ENCODE measurements at places on chromosomes 3 and 15.
A peak's percentile ranks its signal among the peaks of the same experiment; 100 is the strongest.

- no peak for DNase-seq
These were observed 111.2 kb downstream of the EOMES start for GRCh38 chr3:27610800-27611525.

- DNase-seq: no peak
These were observed 12.2 kb downstream of the LRRK1 start for GRCh38 chr15:100931143-100931890.

- DNase-seq: no peak
These were observed 62.4 kb upstream of the PYDC2 start for GRCh38 chr3:191398607-191399006.

DNA sequence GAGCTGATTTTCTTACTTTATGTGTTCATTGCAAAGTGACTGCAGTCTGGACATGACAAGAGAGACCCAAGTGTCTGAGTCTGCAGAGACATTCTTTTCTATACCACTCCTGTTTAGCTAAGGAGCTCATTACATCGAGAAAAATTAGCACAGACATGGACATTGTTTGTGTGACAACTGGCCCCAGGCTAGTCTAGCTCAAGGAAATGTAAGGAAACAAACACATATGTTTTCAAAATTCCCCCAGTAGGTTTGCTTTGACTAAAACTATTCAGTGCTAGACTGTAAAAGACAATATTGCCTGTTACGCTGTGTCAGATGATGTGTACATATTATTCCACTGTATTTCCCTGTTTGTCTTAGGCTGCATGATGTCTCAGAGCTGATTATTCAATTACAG is 40.9 kb downstream of the TPRG1 start:
- DNase-seq: no peak

DNA sequence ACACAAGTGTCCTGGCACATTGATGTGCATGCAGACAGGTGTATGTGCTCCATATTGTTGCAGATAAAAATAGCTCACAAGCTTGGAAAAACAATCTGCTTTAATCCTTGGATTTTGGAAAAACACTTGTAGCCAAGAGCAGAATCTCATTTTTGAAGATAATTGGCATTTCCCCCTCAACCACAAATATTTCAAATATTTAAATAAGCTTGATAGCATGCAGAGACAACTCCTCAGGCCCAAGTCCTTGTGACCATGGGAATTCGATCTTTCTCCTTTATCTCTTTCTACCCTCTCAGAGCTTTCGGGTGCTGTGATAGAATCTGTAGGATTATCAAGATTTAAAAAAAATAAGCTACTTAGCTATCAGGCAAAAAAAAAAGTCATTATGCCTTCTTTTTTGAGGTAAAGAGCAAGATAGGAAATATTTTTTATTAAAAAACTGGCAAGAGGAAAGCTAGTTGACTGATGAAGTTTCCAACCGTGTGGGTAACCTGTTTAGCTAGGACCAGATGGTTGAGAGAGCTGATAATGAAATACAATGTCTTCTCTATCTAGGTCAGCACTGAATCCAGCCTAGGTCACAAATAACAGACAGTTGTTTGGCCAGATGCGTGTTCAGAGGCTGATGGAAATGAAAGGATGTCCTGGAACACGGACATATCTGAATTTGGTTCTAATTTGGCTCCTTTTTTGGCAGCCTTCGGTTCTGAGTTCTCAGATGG is 54.9 kb upstream of the SNRK start:
- peak; percentile 44 for DNase-seq

- DNase-seq: peak; percentile 22
These were observed 20.7 kb upstream of the GSK3B start for GRCh38 chr3:120114981-120115380.

- DNase-seq: peak; percentile 73
These were observed 43.4 kb upstream of the CLRN1 start for GRCh38 chr3:151015767-151016477.

GRCh38 chr15:66845266-66845785 is 143.3 kb downstream of the SMAD6 start:
- DNase-seq: no peak

- DNase-seq: no peak
These were observed 111.7 kb upstream of the OSTN start for GRCh38 chr3:191087391-191087790.

DNA sequence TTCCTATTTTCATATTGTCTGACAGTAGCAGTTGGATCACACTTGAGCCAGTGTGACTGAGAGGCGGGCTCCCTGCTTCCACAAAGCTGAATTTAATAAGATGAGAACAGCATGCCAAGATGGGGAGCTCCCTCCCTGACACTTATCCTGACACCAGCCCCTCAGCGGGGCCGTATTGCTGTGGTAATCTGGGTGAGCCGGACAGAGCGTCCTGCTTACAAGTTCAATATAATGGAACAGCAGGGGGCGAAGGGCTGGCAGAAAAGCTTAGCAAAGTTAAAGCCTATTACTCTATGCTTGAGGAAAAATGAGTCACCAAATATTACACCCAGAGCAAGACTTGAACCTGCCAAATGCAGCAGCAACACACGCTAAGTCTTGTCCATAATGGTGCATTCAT is 163.8 kb upstream of the CMC1 start:
- peak; percentile 3 for DNase-seq

DNA sequence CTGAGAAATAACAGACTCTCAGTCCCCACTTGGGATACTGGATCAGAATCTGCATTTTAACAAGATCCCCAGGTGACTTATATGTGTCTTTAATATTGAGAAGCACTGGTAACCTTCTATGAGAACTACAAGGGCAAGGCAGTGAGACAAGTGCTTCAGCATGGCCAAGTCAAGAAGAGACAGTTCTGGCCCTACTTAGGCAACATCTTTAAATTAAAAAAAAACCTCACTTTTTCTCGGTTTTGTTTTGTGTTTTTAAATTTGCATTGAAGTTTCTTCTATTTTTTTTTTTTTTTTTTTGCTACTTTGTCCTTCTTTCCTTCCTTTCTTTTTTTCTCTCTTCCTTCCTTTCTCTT is 42.5 kb upstream of the SPTSSB start:
- no peak for DNase-seq

- no peak for DNase-seq
These were observed 453 bp downstream of the ZDHHC23 start for GRCh38 chr3:113948015-113948917.

DNA sequence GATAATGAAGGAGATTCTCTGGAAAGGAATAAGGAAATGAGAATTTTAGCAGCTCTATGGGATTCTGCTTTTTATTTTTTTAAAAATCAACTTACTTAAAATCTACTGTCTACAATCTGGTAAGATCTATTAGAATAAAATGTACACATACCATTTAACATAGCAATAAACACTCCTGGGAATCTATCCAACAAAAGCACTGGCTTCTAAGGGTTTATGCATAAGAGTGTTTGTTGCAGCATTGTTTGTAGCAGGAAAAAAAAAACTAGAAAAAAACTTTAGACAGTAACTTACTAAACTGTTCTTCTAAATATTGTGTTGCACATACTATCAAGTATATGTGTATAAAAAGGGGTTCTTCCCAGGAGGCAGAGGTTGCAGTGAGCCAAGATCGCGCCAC is 15.7 kb upstream of the RBP1 start:
- peak; percentile 65 for DNase-seq

DNA sequence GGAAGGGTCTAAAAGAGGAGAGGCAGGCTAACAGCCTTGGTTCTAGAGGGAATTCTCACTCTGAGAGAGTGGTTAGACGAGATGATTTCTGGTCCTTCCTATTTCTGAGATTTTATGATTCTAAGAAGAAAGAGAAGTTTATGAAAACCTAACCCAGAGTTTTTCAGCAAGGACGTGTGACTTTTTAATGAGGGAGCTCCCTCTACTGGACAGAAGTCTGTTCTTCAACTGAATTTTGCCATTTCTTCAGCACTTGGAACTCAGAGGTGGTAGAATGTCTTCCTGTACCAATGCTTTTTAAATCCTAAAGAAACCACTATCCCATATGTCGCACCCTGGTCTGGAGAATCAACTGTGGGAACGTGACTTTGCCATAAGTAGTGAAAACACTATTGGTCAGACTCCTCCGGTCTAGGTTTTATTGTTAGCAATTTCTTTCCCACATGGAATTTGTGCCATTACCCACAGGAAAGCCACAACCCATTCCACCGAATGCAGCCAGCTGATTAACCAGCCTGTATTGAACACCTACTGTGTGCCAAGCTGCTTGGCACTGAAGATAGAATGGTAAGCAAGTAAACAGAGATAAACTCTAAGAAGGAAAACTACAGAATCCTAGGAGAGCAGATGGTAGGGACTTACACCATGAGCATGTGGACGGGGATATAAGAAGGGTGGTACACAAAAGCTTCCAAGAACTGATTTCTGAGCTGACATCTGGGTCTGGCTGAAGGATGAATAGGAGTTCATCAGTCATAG is 199.5 kb upstream of the LMCD1 start:
- peak; percentile 58 for DNase-seq

GRCh38 chr3:43017004-43017403 is 37.9 kb downstream of the GASK1A start:
- no peak for DNase-seq

GRCh38 chr3:153746211-153746610 is 375.0 kb upstream of the ARHGEF26 start:
- no peak for DNase-seq

GRCh38 chr3:6220447-6220846 is 640.5 kb upstream of the GRM7 start:
- no peak for DNase-seq

DNA sequence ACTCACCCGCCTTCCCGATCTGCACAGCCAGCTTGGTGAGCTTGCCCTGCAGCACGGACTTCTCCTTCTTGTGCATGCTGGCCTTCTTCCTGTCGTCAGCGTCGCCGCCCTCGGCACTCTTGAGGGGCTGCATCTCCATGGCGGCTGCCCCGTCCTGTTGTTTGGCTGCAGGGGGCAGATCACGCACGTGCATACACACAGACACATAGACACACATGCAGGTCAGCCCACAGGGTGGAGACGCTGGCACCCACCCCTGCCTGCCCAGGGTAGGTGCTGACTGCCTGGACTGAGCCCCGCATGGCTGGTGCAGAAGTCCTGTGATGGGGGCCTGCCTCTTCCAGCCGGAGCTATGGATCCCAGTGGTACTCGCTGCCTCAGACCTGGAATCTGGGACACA is 57.3 kb upstream of the SEC13 start:
- no peak for DNase-seq

GRCh38 chr3:112459750-112460149 is 39.5 kb downstream of the BTLA start:
- DNase-seq: no peak

DNA sequence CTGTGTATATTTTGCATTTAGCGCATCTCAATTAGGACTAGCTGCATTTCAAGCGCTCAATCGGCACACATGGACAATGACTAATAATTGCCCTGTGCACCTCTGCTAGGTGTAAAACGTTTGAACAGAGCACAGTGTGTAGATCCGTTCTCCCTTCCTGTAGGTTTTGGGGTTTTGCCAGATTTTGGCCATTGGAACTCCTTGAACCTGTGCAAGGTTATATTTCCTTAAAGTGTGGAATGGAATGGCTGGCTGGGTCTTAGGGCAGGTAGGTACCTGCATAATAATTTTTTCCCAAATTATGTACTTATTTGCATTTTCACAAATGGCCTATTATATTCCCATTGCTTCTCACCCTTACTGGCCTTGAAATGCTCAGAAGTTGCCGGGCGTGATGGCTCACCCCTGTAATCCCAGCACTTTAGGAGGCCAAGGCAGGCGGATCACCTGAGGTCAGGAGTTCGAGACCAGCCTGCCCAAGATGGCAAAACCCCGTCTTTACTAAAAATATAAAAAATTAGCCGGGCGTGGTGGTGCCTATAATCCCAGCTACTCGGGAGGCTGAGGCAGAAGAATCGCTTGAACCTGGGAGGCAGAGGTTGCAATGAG is 777 bp downstream of the RNU5B-1 start:
- DNase-seq: no peak

- DNase-seq: no peak
These were observed 4.2 kb downstream of the ZSCAN2 start for GRCh38 chr15:84604826-84605553.

- no peak for DNase-seq
These were observed 49.4 kb downstream of the NFKBIZ start for GRCh38 chr3:101898752-101899169.

DNA sequence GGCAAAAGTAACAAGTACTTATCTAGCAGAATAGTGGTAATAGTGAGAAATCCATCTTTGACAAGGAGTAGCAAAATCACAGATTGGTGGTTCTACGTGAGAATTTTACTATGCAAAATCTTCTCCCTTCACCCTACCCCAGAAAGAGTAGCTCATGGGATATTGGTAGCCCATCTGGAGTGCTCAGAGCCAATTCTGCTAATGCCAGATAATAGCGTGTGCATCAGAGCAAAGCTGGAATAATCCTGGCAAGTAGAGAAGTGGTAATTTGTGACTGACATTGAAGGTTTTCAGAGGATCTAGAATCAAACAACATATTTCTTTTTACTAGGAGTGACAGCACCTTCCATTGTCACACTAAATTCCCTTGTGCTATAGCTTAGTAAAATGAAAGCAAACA is 192.9 kb downstream of the ZBBX start:
- DNase-seq: no peak

DNA sequence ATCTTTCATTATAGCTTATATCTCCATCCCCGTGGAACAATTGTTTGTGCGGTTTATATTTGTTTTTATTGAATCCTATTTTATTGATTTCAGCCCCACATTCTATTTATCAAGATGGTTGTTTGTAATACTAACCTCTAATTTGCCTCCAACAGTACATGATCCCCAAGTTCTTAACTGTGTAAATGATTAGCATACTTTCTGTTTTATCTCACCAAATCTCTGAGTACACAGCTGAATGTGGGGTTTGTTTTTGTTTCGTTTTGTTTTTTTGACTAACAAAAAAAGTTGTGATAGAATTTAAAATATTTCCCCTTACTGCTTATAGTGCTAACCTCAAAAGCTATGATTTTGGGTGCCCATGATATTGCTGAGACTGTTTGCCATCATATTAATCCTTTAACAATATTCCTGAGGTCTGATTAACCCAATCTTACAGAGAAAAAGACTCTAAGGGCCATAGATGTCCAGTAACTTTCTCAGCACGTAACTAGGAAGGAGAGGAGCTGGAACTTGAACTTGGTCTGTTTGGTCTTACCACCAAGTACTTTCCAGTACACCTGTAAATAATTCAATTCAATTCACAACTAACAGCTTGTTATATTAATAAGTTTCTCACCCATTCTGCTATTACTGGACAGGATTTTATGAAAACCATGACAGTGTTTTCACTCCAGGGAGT is 789.8 kb downstream of the TUSC7 start:
- no peak for DNase-seq

DNA sequence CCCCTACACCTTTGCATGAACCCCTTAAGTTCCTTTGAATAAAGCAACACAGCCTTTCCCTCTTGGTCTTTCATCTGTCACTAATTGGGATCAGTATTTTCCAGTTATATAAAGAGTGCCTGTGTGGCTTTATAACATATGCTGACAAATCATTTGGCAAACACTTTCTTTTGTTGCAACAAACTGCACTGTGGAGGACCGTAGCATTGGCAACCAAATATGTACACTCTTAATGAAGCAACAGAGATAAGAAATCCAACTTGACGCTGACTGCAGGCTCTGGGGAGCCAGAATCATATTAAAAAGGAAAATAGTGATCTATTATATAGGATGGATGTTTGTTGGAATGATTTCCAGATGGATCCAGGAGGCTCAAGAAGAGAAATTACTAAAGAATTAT is 120.1 kb upstream of the PRICKLE2 start:
- peak; percentile 88 for DNase-seq

- no peak for DNase-seq
These were observed 313.4 kb upstream of the CHRM5 start for GRCh38 chr15:33654860-33655259.

- DNase-seq: no peak
These were observed 76.2 kb downstream of the LARS2 start for GRCh38 chr3:45464336-45465170.
